ENCODE measurements at places on chromosomes 1 and 21.

DNA sequence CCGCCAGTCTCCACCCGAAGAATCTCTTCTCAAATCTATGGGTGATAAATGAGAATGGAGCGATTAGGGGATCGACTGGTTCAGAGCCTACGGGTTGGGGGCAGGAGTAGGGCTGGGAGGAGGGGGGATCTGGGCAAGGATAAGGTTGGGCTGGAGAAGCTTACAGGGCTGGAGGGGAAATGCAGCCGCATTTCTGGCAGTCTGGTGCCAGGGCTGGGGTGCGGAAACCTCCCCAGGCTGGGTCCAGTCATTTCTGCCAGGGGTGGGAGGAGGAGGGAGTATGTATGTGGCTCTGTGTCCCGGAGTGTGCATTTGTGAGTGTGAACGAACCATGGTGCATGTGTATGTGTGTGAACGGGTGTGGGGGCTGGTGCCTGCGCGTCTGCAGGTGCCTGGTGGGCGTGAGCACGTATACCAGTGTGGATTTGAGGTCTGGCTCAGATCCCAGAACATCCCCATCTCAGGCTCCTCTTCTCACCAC, 10.2 kb downstream of the C1orf216 start:
- DNase-seq = no peak

GRCh38 chr1:246609632-246610031, 43.4 kb downstream of the CNST start:
- peak; percentile 85 for DNase-seq

DNA sequence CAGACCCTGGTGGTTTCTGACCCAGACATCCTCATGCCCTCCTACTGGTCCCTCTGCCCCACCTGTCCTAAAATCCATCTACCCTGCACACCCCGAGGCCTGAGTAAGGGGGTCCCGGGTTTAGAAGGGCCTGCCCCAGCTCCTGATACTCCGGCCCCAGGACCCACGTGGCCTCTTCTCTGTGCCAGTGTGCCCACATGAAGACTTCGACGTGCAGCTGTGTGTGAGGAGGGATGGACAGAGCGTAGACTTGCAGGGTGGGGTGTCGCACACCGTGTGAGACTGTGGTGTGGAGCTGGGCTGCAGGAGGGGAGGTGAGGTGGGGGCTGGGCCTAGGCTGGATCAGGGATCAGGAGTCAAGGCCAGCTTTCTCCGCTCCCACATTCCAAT, 461.1 kb downstream of the PTPRU start:
- DNase-seq = no peak

- no peak for DNase-seq
These were observed 167.1 kb downstream of the ATP6V1G3 start for GRCh38 chr1:198373376-198373775.

GRCh38 chr1:147769106-147769505, 8.7 kb upstream of the GJA5 start:
- no peak for DNase-seq

- DNase-seq = no peak
These were observed 146.4 kb downstream of the FGGY start for GRCh38 chr1:59443310-59443709.

DNA sequence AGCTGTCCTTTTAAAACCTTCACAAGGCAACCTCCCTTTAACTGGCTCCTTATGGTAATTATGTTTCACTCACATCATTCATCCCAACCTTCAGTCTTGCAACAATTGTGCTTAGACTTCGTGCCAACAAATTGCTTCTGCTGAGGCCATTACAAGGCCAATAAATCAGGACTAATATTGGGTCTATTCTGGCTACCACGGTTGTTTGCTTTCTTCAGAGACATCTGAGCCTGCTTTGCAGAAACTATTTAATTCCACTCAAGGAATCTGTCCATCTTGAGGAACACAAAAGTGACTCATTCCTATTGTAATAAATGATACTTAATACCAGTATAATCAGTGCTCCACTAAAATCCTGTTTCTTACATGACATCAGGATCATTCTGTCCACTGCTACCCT, 2.6 kb upstream of the GSTM4 start:
- DNase-seq = no peak

- DNase-seq = peak; percentile 97
These were observed 205.0 kb downstream of the HMCN1 start for GRCh38 chr1:185939142-185939541.

- no peak for DNase-seq
These were observed 106.9 kb upstream of the TMEM51 start for GRCh38 chr1:15046487-15047165.

DNA sequence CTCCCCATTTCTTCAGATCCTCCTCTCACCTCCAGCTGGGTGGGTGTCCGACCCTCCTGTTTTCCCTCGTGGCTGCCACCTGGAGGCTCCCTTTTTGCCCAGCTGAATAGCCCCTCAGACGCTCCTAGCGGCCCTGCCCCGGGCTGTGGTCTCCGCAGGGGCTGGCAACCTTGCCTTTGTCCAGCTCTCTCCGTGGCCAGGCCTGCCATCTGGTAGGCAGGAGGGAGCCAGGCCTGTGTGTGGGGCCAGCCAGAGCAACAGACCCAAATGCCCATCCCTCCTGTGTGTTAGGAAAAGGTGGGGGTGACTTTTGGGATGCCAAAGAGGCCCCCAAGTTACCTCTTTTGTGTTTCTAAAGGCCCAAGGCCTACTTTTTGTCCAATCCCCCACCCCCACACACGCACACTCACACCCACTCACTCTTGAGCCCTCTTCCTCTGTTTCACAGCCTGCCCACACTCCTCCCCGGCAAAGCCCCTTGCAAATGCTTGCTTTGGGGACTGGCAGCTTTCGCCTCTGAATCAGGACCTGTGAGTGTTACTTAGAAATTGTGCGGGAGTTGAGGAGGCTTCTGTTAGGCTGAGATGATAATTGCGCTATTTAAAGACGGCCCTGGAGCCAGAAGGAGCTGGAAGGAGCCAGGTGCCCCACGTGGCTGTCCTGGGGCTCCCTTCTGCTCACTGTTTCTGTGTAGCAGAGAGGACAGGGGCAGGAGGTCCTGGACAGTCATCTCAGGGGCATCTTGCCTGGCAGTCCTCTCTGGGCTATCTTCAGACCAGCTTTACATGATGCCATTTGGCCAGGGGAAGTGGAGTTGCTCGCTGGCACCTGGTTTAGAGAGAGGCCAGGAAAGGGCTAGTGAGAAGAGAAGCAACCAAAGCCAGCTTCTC, 9.1 kb downstream of the PPFIA4 start:
- DNase-seq = no peak

GRCh38 chr1:167720965-167721616, 691 bp upstream of the MPZL1 start:
- DNase-seq = no peak

GRCh38 chr1:24020025-24020424, 39.9 kb upstream of the SRSF10 start:
- no peak for DNase-seq
